Sciatic nerve (tissue), 2 donors: ENCODE measurements at places on chromosomes 12 and 14. TPM values are rescaled to one million over a fixed set of nuclear protein-coding genes. Genes with fewer than 3 reads are reported as not detected.

Gene NANOG
- total RNA-seq: 0.31 TPM

Gene GRIN2B
- total RNA-seq: 11.9 TPM

Gene SMIM41
- total RNA-seq: 12.4 TPM

Gene RD3L
- not detected for total RNA-seq

Gene RBP5
- 4.5 TPM for total RNA-seq

Gene NPFF
- total RNA-seq: not detected

Gene ACSM4
- total RNA-seq: not detected

Gene OR10AD1
- not detected for total RNA-seq

Gene SIRT4
- total RNA-seq: 0.76 TPM

Gene P2RX7
- 24.5 TPM for total RNA-seq

DNA sequence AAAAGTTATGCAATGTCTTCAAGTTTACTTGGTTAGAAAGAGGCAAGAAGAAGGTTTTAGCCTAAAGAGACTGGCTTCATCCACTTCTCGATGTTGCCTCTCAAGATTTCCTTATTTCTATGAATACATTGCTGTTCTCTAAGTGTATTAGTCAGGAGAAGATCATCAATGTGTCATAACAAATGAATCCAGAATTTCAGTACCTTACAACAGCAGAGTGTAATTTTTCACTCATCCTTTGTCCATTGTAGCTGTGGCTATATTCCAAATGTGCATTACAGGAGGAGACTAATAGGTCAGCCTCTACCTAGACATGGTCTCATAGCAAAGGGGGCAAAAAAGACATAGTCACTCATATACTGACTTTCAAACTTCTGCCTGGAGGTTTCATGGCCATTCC, 579.1 kb downstream of the PRKD1 start:
- no peak for DNase-seq

DNA sequence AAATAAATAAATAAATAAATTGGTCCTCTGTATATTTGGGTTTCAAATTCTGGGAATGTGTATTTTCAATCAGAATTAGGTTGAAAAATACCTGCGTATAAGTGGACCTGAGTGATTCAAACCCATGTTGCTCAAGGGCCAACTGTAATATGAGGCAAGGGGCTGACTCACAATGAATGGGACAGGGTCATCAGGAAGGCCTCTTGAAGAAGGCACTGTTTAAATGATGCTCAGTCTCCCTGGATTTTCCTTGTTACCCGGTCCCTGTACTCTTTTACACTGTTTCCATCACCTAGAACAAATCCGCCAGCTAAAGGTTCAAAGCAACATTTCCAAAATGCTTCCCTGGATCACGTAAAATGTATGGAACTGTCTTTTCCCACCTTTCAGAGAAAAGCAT, 3.8 kb downstream of the PSMB5 start:
- DNase-seq: no peak

DNA sequence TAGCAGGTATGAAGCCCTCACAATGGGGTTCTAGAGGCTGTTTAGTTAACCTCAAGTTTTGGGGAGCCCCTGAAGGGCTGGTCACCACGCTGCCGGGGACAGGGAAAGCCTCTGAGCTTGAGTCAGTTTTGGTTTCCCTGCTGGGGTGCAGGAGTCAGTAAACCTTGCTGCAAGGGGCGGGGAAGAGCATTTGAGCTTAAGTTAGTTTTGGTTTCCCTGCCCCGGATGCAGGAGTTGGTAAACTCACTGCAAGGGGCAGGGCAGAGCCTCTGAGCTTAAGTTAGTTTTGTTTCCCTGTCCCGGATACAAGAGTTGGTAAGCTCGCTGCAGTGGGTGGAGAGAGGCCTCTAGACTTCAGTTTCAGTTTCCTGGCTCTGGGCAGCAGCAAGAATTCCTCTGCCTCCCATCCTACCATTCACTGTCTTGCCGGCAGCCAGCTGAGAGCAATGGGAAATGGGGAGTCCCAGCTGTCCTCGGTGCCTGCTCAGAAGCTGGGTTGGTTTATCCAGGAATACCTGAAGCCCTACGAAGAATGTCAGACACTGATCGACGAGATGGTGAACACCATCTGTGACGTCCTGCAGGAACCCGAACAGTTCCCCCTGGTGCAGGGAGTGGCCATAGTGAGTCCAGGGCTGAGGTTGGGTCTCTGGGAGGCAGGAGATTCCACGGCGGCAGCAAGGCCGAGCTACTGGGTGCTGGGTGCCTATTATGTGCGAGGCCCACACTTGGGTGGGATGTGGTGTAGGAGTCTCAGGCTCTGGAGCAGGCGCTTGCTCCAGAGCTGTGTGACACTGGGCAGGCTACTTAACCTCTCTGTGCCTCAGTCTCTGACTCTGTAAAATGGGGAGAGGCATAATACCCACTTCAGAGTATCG, at the start of gene OAS2:
Gene OAS2, plus strand, starts transcription at position 357 of the 878 bp plus-strand sequence. Its CDS starts 90 bp downstream, at position 447.
- no peak for DNase-seq

DNA sequence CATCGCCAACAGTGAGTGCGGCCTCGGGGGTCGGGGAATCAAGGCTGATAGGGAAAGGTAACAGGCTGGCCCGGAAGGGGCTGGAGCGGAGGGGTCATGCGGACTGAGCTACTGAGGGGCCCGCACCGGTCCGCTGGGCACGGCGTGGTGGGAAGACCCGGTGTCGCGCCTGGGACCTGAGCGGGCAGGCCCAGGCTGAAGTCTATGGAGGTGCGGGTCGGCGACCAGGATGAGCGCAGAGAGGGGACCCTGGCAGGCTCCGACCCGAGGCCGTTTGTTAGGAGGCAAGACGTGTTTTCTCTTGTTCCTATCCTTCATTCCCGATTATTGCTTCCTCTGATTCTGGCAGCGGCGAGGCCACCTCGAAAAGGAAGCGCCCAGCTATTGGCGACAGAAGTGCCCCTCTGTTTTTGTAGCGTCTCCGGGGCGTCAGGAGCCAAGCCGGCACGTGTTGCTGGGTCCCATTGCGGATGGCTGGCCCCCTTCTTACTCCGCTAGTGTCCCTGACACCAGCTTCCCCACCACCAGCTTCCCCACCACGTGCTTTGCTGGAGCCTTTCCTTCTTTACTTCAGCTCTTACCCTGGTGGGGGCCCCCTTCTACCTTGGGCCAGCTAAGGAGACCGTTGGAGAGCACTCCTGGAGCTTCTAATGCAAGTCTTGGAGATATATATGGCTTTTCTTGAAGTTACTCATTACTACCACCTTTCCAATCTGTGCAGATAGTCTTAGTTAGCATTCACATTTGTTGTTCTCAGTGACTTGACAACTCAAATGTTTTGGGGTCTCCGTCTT, 653 bp downstream of the PA2G4 start:
- no peak for DNase-seq

DNA sequence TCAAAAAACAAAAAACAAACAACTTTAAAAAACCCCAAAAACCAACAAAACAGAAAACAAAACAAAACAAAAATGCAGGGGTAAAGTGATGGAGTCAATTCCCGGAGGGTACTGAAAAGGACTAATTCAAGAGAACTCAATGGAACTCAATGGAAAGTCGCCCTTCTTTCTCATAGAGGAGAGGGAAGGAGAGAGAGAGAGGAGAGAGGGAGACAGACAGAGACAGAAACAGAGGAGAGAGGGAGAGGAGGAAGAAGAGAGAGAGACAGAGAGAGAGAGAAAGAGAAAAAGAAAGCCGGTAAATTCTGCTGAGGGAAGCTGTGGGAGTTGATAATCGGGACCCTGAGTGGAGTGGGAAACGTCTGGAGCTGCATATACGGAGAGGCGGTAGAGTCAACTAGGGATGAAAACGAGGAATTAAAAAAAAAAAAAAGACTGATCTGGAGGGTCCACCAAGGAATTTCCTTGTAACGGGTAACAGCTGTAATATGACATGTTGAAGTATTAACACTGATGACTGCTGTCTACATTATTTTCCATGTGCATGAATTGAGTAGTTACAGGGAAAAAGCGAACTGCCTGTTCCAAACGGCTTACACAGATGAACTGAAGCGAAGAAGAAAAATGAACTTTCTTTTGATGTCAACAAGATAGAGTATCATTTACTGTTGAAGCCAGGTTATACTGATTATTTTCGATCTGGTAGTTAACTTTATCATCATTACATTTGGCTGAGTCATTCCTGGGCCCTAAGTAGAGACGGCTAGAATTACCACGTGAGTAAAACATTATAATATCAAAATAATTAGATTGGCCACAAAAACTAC, 934 bp upstream of the ZC2HC1C start:
- no peak for DNase-seq

GRCh38 chr14:67941456-67942018, 122.0 kb downstream of the RAD51B start:
- no peak for DNase-seq

- no peak for DNase-seq
Measured at GRCh38 chr12:121568971-121569751, 11.7 kb downstream of the KDM2B start.

DNA sequence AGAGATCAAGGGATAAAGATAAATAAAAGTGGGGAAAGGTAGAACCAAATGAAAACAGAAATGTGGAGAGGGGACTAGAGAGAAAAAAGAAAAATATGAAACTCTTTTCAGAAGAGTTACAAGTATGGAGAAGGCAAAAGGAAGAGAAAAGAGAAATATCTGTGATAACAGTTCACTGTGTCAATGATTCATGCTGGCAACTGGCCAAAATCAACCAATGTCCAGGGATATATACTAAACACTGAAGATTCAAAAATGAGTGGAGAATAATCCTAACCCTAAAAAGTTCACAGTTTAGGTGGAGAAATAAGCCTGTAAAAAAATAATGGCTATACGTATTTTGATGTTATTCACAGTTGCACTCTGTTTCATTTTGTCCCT, 372.3 kb upstream of the KITLG start:
- DNase-seq: no peak

DNA sequence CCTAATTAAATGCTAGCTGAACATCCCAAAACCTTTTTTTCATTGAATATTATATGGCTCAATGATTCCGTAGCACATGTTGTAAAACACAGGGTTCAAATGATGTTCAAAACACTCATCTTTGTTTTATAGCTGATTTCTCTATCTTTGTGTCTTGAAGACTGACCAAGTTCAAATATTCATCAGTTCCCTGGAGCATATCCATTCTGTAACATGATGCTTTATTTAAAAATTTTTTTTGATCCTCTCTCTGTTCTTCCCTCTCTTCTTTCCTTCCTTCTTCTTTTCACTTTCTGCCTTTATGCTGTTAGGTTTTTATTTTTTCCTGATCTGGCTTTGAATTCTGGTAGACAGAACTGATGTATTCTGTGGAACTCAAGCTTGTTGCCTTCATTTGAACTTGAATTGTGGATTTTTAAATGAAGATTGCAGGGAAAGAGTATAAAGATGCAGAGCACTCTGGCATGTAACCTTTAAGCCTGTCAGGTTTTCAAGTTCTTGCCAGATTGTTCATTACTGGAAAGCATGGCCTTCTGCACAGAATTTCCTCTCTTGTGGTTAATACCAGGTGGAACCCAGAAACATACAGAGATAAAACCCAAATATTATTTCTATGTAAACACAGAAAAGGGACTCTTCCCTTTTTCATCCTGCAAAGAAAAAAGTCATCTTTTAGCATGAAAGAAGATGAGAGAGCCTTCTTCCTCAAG, 39.5 kb downstream of the PROX2 start:
- no peak for DNase-seq

DNA sequence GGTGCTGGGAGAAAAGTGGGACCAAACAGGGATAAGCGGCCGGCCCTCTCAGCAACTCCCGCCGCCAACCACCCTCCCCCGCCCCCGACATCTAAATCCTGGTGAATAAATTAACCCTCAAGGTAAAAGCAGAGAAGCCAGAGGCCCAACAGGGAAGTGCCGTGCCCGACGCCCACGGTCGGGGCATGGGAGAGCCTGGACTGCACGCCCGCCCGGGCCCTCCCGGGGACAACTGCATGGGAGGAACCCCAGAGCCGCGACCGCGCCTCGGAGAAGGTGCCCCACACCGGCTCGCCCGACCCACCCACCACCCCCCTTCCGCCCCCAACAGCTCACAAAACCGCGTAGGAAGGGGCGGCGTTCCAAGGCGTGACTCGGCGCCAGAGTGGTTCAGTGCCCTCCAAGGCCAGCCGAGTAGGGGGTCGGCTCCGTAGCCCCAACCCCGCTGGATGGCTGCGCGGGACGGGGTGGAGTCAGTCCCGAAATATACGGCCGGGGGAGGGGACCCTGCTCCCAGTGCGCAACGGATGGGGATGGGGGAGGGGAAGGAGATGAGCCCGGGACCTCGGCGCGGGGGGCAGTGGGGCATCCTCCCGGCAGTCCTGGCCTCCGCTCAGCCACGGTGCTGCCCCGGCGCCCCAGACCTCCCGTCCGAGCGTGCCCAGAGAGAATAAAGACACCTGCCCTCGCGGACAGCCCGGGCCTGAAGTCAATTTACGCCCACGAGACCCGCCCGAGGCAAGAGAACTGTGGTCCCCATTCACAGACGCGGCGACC, 732 bp downstream of the SLC25A29 start:
- peak; percentile 71 for DNase-seq

- no peak for DNase-seq
Measured at GRCh38 chr12:79300199-79300568, 390.6 kb downstream of the PAWR start.

DNA sequence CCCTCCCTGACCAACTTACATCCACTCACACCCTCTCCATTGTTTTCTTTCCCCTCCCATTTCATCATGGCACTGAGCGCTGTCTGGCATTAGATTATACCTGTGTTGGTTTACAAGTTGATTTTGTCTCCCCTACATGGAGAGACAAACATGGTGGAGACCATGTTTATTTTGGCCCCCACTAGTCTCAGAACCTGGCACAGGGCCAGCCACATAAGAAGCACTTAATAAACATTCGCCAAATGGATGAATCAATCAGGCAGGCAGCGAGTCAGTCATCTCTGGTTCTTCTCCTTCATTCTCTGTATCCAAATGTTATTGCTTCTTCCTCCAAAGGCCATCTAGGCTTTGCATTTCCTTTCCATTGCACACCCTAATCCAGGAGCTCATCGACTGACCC, 177.4 kb downstream of the DPF3 start:
- no peak for DNase-seq

DNA sequence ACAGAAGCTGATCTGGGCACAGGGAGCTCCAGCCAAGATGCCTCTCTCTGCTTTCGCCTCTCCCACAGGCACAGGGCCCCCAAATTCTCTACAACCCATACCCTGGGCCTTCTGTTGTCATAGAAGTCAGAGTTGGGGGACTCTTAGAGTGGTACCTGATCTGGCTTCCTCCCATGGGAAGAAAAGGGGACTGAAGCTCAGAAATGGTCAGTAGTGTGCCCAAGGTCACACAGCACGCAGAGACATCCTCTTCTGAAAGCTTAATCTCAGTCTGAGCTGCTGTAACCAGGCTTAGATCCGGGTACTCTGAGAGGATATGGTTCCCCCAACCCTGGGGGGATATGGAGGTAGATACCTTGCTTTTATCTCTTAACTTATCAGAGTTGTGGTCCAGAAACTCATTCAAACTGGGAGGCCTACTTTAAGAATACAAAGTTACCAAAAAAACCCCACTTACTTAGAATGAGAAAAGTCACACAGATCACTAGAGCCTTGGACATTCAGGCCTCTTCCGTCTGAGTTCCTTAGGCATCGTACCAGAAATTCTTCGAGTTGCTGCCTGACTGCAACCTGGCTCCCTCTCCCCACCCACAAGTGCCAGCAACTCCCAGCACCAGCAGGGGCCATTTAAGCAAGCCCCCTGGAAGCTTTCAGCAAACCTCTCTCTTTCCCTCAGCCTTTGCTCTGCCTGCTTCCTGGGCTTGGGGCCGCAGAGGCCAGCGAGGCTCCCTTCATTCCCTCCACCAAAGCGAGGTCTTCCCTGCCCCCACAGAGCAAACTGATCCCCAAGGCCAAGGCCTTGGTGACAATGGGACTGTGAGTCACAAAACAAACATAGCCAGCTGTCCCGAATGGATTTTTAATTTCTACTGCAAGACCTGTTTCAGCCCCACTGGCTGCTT, 13.9 kb downstream of the KRT7 start:
- no peak for DNase-seq

- DNase-seq: no peak
Measured at GRCh38 chr12:67797753-67798152, 149.2 kb downstream of the DYRK2 start.

GRCh38 chr12:82008251-82008650, 249.1 kb upstream of the PPFIA2 start:
- no peak for DNase-seq
